Adipocyte (in vitro differentiated cells): ENCODE measurements at places on chromosomes 7 and 10.

GRCh38 chr7:121166916-121167315, 161.9 kb upstream of the WNT16 start:
- DNase-seq, result no peak

- peak; percentile 80 for DNase-seq
Observed at GRCh38 chr10:102230264-102230860, 4.3 kb downstream of the ELOVL3 start.

- no peak for DNase-seq
Observed at GRCh38 chr7:3950249-3950648, 649.2 kb downstream of the SDK1 start.

- no peak for DNase-seq
Observed at GRCh38 chr7:26052706-26053105, 99.3 kb upstream of the NFE2L3 start.

DNA sequence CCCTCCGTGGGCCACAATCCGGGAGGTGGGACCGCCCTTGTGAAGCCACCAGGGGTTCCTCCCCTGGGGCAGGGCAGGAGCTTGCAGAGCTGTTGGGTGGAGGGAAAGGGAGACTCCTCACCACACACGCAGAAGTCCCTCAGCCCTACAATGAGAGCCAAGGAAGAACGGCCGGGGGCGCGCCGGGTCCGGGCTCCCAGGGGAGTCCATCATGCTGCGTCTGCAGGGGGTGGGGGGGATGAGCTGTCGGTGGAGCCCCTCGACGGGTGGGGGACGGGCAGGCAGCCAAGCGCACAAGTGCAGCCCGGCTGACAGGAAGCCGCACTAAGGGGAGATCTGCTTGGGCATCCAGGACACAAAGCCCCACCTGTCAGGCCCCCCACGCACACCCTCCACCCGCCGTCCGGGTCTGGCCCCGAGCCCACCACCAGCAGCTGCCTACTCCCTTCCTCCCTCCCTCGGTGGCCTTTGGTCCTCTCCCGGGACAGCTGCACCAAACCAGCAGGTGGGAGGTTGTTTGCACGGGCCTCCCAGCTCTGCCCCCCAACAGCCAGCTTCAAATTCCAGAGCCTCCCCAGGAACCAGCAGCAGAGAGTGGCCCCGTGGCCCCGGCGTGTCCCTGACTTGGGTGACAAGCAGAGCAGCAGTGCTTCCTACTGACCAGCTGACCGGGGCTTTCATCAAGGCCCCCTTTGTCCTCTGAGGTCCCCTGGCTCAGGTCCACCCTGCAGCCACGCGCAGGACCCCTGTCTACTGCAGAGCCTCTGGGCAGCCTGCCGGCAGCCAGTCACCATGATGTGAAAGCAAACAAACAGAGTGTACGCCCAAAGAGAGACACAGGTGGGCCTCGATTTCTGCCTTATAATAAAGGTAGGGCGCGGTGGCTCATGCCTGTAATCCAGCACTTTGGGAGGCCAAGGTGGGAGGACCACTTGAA, 50.3 kb downstream of the HIP1 start:
- no peak for DNase-seq

- DNase-seq, result no peak
Observed at GRCh38 chr7:12949060-12949931, 261.9 kb downstream of the ARL4A start.

- no peak for DNase-seq
Observed at GRCh38 chr7:32175099-32175498, 104.9 kb upstream of the PDE1C start.
